Suppressor macrophage treated with lipopolysaccharide for 1 hour (primary cell): ENCODE measurements at places on chromosomes 2 and 18.

GRCh38 chr2:206250041-206250897 is 24.2 kb upstream of the ZDBF2 start:
- DNase-seq = no peak

GRCh38 chr2:111042261-111042660 is 78.5 kb upstream of the BCL2L11 start:
- DNase-seq = no peak

GRCh38 chr2:209990838-209991237 is 11.6 kb upstream of the RPE start:
- DNase-seq = no peak

- peak; percentile 27 for DNase-seq
Observed at GRCh38 chr2:17754773-17755425, 961 bp downstream of the GEN1 start.

DNA sequence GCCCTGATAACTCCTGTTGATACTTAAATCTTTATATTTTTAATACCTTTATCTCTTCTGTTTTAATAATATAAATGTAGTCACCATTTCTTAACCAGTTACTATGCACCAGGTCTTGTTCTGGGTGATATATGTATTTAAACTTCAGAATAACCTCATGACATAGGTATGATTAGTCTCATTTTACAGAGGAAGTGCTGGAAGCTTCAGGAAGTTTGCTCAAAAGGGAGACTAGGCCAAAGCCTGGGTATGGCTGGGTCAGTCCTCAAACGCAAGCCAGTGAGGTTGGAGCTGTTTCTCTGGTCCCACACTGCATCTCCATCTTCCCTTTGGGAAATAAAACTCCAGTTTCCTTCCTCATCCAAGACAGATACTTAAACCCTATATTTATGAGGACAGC is 204.7 kb upstream of the TANK start:
- DNase-seq = no peak
